Kidney glomerular epithelial cell (primary cell): ENCODE measurements at places on chromosomes 6 and 20.
A peak's percentile ranks its signal among the peaks of the same experiment; 100 is the strongest.

GRCh38 chr6:57263739-57264138 is 41.6 kb upstream of the RAB23 start:
- DNase-seq = no peak

GRCh38 chr6:75863001-75863400 is 114.0 kb downstream of the MYO6 start:
- no peak for DNase-seq

DNA sequence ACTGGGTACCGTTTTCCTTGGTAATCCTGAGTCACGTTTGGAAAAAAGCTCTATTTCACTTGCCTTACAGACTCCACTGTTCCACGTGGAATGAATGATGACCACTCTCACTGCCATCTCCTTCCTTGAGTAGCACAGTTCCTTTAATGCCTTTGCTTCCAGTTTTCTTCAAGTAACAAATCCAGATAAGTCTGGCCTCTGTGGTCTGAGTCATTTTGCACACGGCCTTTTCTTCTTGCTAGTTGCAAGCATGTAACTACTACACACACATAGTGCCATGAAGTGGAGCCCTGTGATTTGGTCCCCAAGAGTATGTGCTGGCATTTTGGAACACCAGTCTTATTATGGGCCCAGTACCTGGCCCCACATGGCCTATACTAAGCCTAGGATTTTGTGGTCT is 182.8 kb downstream of the SASH1 start:
- no peak for DNase-seq

GRCh38 chr20:45047581-45048119 is 53.3 kb downstream of the KCNS1 start:
- DNase-seq = no peak

DNA sequence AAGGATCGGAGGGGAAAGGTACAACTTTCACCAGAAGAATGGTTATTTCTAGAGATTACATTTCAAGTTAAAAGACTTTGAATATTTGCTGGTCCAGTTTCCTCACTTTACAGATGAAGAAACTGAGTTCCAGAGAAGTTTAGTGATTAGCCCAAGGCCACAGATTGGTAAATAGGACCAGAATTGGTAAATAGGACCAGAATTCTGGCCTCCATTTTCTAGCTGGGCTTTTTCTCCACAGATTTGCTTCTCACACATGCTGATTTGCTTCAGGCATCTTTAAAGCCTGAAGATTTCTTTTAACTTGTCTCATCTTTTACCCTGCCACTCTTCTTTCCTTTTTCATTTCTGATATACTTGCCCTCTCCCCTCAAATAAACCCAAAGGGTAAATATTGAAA is 5.2 kb upstream of the LIN28B start:
- no peak for DNase-seq

DNA sequence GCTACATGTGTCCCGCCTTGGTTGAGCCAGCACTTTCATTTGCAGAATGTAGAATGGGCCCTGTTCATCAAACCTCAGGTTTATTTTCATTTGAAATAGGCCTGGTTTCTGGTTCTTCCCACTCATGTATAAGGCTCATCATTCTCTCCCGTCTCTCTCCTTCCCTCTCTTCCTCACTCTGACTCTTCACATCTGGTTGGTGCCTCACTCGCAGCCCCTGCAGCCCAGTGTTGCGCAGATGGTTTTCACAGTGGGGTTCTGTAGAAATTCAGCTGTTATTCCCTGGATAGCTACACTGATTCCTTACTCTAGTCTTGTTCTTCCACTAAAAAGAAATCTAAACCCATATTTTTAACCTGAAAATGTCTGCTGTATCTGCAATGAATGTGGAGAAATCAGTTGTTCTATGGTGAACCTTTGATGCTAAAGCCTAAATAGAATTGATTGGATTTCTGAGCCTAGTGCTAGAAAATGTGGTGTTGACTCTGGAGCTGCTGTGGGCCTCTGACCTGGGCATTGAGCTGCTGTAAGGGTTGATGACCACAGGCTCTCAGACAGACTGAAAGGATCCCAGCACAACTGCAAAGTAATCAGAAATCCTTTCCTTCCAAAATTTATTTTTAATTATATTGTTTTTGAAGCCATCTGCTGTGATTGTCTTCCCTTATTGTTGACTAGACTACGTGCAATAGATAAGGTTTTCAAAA is 150.3 kb downstream of the TMEM242 start:
- DNase-seq = no peak

DNA sequence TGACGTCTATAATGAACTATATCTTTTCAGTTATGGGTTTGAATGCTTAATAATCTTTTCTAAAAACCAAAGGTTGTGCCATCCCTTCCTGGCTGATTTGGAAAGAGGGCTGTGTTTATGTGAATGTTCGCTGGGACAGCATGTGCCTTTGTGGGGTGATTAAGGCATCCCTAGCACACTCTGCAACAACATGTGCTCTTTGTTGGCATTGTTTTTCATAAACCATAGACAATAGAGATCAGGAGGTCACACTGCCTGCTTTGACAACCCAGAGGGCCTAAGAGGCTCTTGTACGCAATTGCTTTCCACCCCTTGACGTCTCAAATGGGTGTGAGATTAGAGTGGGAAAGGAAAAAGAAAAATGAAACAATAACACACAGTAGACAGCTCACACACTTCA is 116.0 kb downstream of the LRRC1 start:
- no peak for DNase-seq

- peak; percentile 76 for DNase-seq
Observed at GRCh38 chr20:53080969-53081871, 109.1 kb downstream of the TSHZ2 start.

GRCh38 chr6:162690158-162690557 is 37.4 kb downstream of the PRKN start:
- DNase-seq = no peak

DNA sequence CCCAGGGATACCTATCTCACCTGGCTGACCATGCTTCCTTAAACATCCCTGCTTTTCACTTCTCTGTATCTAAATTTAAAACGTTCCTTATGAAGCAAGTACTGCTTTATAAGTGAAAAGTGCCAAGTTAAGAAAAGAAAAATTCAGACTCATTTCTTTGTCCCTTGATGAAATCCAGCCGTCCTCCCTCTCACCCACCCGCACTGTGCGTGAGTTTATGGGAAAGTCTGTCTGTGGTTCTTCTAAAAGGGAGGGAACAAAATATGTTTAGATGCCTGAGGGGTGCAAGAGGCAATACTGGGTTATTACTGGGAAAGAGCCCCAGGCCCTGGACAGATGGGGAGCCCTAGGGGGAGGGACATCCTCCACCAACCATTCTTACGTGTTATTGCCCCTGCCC is 31.2 kb downstream of the SPDEF start:
- DNase-seq = no peak

DNA sequence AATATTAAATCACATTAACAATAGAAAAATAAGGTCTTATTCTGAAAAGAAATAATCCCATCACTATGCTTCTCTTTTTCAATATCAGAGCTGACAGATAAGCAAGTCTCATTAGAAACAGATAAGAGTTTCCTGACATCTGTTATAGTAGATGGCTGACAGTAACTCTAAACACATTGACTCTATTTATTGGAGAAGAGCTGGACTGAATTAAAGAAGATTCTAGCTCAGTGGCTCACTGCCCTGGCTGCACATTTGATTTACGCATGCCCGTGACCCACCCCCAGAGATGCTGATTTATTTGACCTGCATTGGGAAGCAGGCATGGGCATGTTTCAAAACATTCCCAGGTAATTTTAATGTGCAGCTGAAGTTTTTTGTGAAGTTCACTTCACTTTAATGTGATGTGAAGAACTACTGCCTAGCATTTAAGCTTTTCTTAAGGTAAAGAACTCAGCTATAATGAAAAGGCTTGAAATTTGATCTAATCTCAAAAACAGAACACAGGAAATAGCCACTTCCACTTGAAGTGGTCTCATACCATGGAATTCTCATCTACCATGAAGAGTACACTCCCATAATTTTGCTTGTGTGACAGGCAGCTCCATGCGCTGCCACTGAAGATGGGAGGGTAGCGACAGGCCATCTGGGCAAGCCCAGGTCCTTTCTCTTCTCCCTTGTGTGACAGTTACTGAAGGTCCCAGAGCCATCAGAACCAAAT is 162.3 kb downstream of the TPBG start:
- no peak for DNase-seq

DNA sequence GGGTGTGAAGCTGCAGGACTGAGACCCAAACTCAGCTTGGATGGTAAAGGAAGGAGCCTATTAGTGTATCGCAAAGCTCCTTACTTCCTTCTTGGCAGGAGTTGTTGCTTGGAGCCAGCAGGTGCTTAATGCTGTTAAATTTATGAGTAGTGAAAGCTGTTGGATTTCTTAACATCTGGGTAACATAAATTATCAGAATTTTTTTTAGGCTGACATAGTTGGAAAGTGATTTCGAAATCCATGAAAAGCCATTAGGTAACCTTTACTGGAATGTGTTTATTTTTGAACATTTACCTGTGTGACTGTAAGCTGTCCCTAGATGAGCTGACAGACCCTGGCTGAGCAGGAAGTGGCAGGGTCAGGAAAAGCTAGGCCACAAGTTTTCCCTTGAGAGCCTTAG is 470.4 kb upstream of the SLC35B3 start:
- DNase-seq = no peak

GRCh38 chr20:19601126-19601810 is 156.8 kb upstream of the RIN2 start:
- no peak for DNase-seq

GRCh38 chr20:55469074-55469473 is 536.2 kb downstream of the CBLN4 start:
- DNase-seq = no peak
